H9 (cell line): ENCODE measurements at places on chromosomes 3 and 15.

- no peak for DNase-seq
- H3K4me1 ChIP-seq = peaks cover 2% of the 10 kb centered on the region; the same call in 1 of the 2 replicates
- H3K4me3 ChIP-seq = no peak overlapping the region
- H3K27ac ChIP-seq = no peak overlapping the region
- H3K36me3 ChIP-seq = no peaks in the 10 kb centered on the region
Observed at GRCh38 chr15:45157974-45158373, 28.2 kb downstream of the DUOX1 start.

DNA sequence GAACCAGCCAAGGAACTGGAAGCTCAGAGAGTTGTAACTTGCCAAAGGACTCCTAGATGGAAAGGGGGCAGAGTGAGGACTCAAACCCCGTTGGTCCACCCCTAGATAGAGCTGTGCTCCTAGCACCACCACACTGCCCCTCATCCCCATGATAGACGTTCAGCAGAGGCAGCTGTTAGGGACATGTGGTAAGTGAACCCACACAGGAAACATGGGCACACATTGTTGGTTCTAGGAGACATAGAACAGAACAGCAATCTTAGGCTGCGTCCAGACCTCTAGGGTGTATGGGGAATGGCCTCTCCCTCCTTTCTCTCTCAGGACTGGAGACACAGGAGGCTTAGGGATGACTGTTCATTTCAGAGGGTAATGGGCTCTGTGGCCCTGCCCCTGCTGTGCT, 102.7 kb downstream of the ANP32A start:
- no peaks in the 10 kb centered on the region; the same call in 1 of the 2 replicates for H3K4me1 ChIP-seq
- no peak overlapping the region for H3K27ac ChIP-seq

GRCh38 chr15:51348688-51349087, 7.2 kb downstream of the GLDN start:
- no peak overlapping the region for H3K4me3 ChIP-seq
- DNase-seq = no peak
- no peak overlapping the region for H3K27ac ChIP-seq
- H3K4me1 ChIP-seq = no peaks in the 10 kb centered on the region
- no peaks in the 10 kb centered on the region for H3K27me3 ChIP-seq
- H3K36me3 ChIP-seq = no peaks in the 10 kb centered on the region

- DNase-seq = no peak
- H3K36me3 ChIP-seq = peaks cover 45% of the 10 kb centered on the region
- H3K4me3 ChIP-seq = no peak overlapping the region
- no peak overlapping the region for H3K27ac ChIP-seq
Observed at GRCh38 chr15:68808770-68809169, 11.9 kb downstream of the ANP32A start.
